ENCODE measurements at places on chromosomes 2 and 18. TPM values are rescaled to one million over a fixed set of nuclear protein-coding genes. Genes with fewer than 3 reads are reported as not detected.

The ITPRIPL1 gene
- not detected for polyA plus RNA-seq

GRCh38 chr2:223945755-223946154, 620 bp upstream of the WDFY1 start:
- no peak for DNase-seq

- DNase-seq, result peak; percentile 55
Measured at GRCh38 chr2:127400897-127401756, 13.4 kb upstream of the MAP3K2 start.

DNA sequence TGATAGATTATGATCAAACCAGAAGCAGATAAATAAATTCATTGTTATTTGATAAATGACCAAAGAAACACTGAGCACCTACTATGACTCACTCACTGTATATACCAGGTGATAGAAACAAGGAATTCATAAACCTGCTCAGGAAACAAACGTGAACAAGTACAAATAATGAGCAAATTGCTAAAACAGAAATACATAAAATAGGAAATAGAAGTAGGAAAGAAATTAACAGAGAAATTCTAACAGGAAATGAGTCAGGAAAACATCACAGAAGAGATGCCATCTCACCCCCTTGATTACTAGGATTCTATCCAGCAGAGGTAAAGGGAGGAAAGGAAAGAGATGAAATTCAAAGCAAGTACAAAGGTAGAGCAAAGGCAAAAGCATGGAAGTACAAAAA, 31.3 kb downstream of the EXOC6B start:
- DNase-seq, result no peak

DNA sequence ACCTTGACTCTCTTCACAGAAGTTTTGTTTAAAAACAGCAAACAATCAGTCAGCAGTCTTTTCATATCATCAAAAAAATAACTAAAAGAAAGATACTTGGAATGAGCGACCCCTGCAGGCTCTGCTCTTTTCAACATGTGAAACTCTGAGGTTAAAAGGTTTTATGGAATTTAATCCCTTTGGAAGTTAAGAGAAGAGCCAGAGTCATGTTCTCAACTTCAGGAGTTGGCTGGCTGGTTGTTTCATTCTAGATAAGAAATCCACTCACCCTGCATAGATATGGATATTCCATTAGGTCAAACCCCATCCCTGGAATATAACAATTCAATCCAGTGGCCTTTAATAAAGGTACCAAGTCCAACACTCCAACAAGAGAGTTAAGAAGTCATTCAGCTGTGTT, 115.6 kb upstream of the RMDN2 start:
- DNase-seq, result peak; percentile 37

The MORN2 gene
- polyA plus RNA-seq, result 44.7 TPM

The ALPP gene
- polyA plus RNA-seq, result 0.18 TPM

The CFC1 gene
- not detected for polyA plus RNA-seq

The RGPD8 gene
- polyA plus RNA-seq, result 3.5 TPM

DNA sequence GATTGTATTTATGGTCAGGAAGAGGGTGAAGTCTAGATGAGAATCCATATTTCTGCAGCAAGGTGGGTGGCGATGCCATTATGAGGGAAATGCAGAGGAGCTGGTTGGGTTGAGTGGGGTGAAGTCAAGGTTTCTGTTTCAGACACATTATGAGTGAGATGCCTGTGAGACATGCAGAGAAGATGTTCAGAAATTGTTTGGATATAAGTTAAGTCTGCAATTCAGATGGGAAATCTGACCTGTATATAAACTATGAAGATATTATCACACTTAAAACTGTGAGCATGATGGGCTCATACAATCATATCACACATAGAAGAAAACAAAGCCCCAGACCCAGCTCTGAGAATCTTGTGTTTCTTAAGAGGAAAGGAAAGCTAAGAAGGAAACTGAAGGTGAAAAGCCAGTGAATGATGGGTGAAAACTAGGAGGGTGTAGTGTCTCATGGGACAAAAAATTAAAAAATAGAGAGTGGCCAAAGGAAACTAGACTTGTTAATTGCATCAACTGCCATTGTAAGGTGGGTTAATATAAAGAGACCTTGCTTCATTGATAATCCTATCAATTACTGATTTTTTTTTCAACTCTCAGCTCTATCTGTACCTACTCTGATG, 14.2 kb downstream of the GALNT5 start:
- DNase-seq, result no peak

DNA sequence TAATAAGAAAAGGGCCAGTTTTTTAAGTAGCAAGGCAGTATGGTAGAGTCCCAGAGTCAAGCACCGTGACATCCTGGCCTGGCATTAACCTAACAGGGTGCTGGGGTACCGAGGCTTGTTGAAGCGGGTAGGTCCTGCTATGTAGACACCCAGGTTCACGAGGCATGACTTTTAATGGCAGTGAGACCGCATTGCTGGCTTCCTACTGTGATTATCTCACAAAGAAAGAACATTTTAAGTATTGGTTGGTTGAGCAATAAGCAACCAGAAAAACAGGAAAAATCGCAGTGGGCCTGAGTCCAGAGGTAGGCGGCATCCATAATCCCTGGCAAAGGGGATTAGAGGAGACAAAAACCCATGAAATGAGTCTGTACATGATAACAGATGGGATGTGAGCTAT, 927.9 kb upstream of the ACVR2A start:
- no peak for DNase-seq

DNA sequence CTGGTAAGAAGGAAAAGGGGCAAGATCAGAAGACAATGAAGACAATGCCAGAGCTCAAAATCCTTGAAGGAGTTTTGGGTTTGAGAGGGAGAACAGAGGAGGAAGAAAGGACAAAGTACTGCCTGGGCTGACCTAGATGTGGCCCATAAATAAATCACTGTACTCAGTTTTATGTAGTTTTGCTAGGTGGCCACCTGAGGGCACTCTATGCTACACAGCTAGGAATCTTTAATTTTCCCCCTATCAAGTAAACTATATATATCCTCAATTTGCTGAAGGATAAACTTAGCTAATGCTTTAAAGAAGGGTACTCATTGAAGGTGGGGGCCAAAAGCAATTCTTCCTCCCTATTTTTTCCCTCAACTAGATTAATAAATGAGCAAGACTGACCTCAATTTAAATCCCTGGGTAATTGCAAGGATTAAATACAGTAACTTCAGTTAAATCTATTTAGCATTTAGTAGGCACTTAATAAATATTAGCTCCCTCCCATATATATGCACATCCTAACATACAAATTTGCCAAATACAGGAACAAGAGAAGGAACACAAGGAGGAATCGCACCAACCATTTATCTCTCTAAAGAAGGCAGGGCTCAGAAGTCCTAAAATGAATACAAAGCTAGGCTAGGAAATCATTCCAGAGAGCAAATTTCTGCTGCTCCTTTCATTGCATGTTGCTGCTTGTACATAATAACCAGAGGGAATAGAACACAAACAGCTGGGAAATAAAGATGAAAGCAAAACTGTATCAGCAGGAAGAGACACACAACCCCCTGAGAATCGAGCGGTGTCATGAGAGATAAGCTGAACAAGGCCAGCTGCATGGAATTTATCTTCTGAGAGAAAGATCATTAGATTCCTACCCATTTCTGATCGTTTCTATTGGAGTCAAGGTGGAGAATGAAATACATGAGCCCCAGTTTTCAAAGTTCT, 540.1 kb downstream of the NRXN1 start:
- peak; percentile 48 for DNase-seq

DNA sequence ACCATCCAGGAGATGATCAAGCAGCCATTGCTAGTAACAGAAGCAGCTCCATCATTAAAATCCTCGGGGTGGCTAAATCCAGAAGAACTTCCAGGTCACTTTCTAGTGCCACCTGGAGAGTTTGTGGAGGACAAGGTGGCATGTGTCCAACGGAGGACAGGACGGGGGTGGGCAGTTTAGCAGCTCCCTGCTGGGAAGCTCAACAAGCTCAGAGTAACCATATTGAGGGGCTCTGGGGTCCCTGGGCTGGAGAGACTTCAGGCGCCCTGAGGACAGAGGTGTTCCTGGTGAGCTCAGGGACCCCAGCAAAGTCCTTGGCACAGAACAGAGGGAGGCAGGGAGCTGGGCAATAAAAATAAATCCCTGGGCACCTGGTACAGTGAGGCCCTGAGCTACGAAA, 140.0 kb upstream of the FHL2 start:
- DNase-seq, result no peak

The PAIP2B gene
- polyA plus RNA-seq, result 0.61 TPM

DNA sequence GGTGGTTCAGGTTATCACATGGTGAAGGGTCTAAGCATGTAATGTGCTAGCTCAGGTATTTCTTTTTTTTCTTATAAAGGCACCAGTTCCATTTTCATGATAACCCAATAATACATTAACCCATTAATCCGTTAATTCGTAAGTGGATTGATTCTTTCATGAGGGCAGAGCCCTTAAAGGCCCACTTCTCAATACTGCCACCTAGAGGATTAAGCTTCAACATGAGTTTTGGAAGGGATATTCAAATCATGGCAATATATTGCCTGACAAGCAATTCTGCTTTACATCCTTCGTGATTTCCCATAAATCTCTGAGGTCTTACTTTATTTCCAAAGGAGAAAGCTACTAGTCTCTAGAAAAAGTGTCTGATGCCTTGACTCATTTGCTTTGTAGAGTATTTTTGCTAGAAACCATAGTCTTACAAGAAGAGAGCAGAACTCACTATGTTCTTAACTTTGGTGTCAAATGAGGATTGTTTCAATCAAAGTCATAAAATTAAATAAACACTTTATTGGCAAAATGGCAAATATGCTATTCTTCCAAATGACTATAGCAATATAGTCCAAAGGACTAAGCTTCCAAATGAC, 271.3 kb downstream of the KCNS3 start:
- peak; percentile 18 for DNase-seq

The MAP4K4 gene
- 69.6 TPM for polyA plus RNA-seq

The GAL3ST2 gene
- 0.41 TPM for polyA plus RNA-seq

The CYP27C1 gene
- polyA plus RNA-seq, result 4.6 TPM

DNA sequence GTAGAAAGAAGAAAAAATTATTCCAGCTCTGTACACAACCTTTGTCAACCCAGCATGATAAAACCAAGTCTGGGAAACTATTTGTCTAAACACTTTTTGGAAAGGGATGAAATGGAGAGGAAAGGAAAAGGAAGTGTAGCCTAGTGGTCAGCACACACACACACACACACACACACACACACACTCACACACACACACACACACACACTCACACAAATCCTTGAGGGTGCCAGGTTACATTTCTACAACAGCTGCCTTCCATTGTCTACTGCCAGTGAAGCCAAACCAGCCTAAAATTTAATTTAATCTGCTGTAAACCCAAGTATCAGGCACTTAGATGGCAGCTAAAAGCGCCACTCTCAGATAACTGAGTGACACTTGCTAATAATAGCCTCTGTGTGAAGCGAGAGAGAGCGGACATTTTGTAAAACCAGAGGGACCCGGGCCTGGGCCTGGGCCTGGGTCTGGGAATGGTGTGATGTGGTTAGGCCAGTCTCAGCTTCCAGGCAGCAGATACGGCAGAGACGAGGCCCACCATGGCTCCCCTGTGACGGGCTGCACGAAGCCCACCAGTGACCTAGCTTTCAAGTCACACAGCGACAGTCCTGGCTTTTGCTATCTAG, 32.4 kb downstream of the BCL11A start:
- DNase-seq, result no peak

The ERFE gene
- polyA plus RNA-seq, result 3.6 TPM

The OTOF gene
- 0.05 TPM for polyA plus RNA-seq

DNA sequence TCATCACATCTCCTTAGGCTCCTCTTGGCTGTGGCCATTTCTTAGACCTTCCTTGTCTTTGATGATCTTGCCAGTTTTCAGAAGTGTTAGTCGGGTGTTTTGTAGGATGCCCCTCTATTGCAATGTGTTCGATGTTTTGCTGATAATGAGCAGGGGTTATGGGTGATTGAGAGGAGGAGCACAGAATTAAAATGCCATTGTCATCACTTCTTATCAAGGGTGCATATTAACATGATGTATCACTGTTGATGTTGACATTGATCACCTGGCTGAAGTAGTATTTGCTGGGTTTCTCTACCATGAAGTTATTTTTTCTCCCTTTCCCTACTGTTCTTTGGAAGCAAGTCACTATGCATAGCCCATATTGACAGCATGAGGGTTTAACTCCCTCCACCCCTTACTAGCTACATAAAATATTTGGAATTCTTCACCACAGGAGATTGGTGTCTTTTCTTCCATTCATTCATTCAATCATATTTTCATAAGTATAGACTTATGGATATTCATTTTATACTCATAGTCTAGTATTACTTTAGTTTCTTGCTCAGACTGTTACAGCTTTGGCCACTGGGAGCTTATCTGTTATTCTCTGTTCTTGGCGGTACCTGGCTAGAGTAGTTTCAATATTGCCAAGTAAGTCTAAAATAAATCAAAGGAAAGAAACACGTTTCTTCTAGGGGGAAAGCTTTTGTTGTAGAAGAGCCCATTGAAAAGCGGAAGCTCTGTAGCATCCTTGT, 54.5 kb upstream of the TMEM87B start:
- DNase-seq, result no peak

DNA sequence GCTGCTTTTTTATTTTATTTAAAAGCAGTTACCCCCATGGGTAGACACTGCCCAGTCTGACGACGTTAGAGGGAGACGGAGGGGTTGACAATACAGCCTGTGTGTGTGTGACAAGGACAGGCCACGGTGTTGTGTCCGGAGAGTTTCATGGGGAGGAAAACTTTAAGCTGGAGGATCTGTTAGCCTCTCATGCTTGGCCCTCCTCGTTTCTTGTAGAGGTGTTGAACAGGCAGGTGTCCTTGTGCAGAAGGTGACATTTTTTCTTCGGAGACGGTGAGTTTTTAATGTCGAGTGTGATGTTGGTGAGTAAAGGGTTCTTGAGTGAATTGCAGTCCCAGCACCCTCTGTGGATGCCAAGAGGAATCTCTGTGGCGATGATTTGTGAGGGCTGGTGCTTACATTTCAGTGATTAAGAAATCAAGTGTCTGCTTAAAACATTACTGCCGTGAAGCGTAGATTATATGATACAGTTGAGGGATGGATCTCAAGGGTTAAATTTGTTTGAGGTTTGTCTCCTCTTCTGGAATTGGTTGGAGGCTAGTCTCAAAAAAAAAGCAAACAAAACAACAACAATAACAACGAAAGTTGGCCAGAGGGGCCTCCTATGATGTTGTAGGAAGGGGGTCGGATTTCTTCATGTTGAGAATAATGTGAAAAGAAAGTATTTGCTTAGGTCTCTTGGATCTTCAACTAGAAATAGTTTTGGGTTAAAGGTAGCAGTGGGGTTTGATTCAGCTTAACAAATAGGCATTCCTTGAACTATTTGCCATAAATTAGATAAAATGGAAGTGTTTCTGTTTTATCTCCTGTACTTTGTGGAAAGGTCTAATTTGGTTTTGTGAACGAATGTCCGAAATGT, 1.6 kb downstream of the NCOA1 start:
- no peak for DNase-seq

The CMPK2 gene
- 0.41 TPM for polyA plus RNA-seq

- DNase-seq, result peak; percentile 23
Measured at GRCh38 chr18:22391407-22392345, 26.0 kb downstream of the CTAGE1 start.

The TCF23 gene
- polyA plus RNA-seq, result not detected

The RAX gene
- polyA plus RNA-seq, result not detected

- DNase-seq, result no peak
Measured at GRCh38 chr18:12238826-12239225, 15.3 kb upstream of the CIDEA start.

The SERPINB13 gene
- polyA plus RNA-seq, result not detected

- DNase-seq, result no peak
Measured at GRCh38 chr2:16623564-16624435, 41.8 kb downstream of the CYRIA start.

- no peak for DNase-seq
Measured at GRCh38 chr2:47221946-47222345, 66.8 kb upstream of the STPG4 start.

Data from A549 (cell line).